ENCODE measurements at places on chromosomes 1 and 21.

- DNase-seq: no peak
Measured at GRCh38 chr1:101996825-101997465, at the start of gene OLFM3. OLFM3 (minus strand) TSS chr1:101996926.

- no peak for DNase-seq
Measured at GRCh38 chr1:225860876-225861441, 21.2 kb downstream of the TMEM63A start.

- peak; percentile 66 for DNase-seq
Measured at GRCh38 chr21:38355992-38356781, 99.4 kb downstream of the KCNJ15 start.

- no peak for DNase-seq
Measured at GRCh38 chr1:169081503-169082123, 24.9 kb upstream of the ATP1B1 start.

- no peak for DNase-seq
Measured at GRCh38 chr1:69994241-69994640, 211.1 kb downstream of the LRRC40 start.

DNA sequence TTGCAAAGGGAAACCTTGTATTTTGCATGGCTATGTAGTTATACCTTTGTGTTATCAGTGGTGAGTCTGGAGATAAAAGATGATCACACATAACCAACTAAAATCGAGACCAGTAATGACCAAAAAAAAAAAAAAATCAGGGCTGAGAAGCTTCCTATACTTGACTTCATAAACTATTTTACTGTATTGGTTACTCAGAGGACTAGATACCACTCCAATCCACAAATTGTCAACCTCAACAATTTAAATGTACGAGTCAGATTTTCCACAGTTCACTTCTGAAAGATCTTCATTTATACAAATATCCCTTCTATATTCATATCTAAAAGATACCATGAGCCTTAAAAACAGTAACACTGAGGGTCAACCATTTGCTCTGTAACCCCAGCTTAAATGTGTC is 71.7 kb downstream of the NRIP1 start:
- DNase-seq: no peak

GRCh38 chr1:227541796-227542152 is 21.6 kb upstream of the ZNF678 start:
- no peak for DNase-seq

- DNase-seq: peak; percentile 29
Measured at GRCh38 chr1:44377925-44378784, 23.1 kb upstream of the ERI3 start.

DNA sequence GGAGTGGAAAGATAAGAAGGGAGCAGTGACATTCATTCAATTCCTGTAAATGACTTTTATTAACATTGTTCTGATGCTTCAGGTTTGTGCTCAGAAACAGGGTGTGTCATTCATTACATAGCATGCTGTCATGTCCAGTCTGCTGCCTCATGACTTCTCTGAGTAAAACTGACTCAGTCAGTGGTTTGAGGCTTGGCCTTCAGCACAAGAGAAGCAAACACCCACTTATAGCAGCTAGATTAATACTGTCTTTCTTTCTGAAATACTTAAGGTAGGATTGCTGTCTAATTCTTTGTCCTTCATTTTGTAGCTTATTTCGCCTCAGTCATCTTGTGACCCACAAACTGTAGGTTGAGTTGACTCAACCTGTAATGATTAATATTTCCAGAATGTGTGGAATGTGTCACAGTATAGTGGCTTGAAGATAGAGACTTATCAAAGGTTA is 32.9 kb downstream of the RASAL2 start:
- no peak for DNase-seq

DNA sequence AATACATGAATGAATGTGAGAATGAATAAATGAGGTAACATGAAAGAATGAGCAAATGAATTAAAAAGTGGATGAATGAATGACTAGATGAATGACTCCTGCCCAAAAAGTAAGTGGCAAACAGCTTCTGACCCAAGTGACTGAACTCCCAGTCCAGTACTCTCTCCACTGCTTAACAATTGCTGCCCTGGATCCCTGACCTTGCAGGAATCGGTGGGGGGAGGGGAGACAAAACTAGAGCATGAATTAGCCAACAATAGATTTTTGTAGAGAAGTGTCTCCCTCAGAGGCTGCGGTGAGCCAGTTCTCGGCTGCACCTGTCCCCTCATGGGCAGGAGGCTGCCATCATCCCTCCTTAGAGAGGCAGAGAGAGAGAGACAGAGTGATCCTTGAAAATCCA is 5.9 kb upstream of the GRIK3 start:
- DNase-seq: no peak

GRCh38 chr1:198118134-198118533 is 38.7 kb upstream of the NEK7 start:
- DNase-seq: no peak

- no peak for DNase-seq
Measured at GRCh38 chr1:67130673-67131072, 4.1 kb downstream of the C1orf141 start.

DNA sequence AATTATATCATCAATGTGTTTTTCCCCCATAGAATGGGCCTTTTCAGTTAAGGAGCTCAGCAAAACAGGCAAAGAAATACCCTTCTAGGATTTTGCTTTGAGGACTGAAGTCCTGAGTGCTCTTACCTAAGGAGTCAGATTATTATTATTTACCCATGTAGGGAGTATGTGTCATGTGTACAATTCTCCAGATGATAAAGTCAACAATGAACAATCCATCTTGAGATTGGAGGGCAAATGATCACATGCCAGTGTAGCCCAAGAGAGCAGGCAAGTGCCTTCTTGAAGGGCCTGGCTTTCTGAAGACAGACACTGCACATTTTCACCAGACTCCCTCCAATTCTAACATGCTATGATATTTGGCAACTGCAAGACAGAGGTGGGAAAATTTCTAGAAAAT is 159.7 kb downstream of the PCNX2 start:
- DNase-seq: no peak

DNA sequence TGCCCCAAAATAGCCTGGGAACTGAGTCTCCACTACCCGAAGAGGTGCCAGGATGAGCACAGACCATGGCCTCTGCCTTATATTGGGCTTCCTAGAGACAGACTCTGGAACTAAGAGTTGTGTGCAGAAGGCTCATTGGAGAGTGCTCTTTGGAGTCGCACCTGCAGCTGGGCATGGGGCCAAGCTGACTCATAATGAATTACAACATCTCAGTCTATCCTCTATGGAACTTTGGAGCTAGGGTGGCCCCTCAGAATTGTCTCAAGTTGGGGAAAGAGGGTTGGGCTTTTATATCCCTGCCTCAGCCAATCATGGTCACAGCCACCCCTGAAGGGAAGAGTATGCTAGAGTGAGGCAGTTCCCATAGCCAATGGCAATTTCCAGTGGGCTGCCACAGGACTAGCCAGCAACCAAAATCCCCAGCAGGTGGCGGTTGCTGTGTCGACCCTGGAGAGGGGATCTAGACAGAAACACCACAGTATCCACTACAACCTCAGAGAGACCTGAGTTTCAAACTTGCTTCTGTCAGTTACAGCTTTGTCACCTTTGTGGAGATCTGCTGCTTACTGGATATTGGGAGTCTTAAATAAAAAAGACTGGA is 93.8 kb downstream of the DMRTA2 start:
- DNase-seq: no peak

Data from CD8-positive, alpha-beta T cell (primary cell).